Stimulated activated CD4-positive, alpha-beta T cell treated with anti-CD3 and anti-CD28 coated beads, Interleukin-15, amount 100 ng/mL, for 1 hour (primary cell): ENCODE measurements at places on chromosomes 16 and 17.

GRCh38 chr16:27826893-27827289 lies 236.6 kb downstream of the GSG1L start:
- DNase-seq, result no peak

DNA sequence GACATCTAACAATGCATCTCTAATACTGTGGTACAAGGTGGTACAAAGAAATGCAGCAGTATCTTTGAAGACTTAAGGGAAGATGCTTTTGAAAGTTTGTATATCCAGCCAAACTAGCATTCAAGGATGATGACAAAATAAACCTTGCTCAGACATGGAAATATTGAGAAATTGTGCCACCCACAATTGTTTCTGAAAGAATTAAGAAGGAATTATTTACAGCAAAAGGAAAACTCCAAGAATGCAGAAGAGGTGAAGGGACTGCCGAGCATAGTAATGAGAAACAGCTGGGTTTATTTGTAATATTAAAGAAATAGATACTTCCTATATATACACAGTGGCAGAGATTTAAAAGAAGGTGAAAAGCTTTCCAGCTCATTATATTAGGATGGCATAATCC lies 29.5 kb downstream of the PMFBP1 start:
- DNase-seq, result no peak

DNA sequence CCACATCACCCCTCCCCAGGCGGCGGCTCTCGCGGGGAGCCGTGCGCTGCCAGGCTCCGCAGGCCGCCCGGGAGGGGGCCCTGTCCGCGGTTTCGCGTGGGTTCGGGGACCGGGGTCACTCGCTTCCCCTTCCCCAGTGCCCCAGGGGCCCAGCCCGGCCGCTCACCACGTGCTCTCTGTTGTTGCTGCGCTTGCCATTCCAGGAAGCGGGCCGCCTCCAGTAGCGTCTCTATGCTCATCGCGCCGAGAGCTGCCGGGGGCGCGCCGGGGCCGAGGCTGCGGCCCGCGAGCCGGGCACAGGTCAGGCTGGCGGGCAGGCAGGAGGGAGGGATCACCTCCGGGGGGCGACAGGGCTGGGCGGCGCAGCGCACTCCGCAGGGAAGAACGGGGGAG lies 390 bp downstream of the MNT start:
- peak; percentile 37 for DNase-seq

GRCh38 chr16:88922114-88922825 lies 54.7 kb downstream of the CBFA2T3 start:
- DNase-seq, result no peak

GRCh38 chr16:70724146-70725023 lies 38.5 kb upstream of the MTSS2 start:
- DNase-seq, result no peak

- DNase-seq, result no peak
Measured at GRCh38 chr17:15436473-15437302, 30.7 kb downstream of the CDRT4 start.

- no peak for DNase-seq
Measured at GRCh38 chr17:60645918-60646523, 31.6 kb upstream of the BCAS3 start.

GRCh38 chr17:1143573-1143972 lies 36.2 kb downstream of the ABR start:
- no peak for DNase-seq

DNA sequence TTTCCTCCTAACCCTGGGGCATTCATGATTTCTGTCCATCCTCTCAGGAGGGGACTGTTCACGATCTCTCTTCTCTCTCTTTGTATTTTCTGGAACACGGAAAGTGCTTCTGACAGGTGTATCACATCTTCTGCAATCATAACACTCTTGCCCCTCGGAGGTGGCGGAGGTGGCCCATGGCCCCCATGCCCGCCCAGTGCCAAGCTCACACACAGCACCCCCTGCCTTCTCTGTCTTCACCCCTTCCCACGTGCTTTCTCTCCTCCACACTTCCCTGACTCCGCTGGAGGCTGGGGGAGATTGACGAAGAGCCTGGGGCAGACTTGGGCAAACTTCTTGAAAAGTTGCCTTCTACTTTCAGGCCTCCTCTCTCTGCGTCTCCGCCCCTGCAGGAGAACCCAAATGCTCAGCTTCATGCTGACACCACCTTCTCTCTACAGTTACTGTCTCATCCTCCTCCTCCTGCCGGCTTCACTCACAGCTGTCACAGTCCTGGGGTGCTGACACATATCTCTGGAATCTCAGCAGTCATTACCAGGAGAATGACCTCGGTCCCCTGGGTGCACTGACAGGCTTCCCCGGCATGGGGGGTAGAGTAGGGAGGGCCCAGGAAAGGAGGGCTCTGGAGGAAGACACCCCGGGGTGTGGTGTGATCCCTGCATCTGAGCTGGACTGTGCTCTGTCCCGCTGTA lies 127.1 kb downstream of the ENGASE start:
- DNase-seq, result no peak

DNA sequence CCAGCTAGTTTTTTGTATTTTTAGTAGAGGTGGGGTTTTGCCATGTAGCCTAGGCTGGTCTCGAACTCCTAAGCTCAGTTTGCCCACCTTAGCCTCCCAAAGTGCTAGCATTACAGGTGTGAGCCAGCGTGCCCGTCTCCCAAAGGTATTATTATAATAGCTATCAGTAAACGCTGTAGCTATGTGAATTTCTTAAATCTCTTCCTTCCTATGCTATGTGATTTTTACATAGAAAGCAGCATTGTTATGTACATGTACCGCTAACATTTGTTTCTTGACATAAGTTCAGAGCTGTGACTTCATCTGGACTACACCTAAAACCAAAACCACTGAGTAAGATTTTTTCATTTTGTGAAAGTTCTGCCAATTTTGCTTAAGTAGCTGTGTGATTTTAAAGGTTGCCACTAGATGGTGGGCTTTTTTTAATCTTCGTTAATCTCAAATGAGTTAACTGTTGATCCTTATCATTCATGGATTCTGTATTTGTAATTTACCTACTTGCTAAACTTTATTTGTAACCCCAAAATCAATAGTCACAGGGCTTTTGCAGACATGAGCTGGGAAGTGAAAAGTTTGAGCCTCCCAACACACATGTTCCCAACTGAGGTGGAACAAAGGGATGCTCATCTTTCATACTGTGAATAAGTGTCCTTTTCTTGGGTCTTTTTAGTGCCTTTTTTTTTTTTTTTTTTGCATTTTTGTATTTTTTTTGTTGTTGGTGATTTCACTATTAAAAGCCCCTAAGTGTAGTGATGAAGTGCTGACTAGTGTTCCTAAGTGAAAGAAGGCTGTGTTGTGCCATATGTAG lies 21.9 kb downstream of the PRKAR1A start:
- DNase-seq, result no peak

DNA sequence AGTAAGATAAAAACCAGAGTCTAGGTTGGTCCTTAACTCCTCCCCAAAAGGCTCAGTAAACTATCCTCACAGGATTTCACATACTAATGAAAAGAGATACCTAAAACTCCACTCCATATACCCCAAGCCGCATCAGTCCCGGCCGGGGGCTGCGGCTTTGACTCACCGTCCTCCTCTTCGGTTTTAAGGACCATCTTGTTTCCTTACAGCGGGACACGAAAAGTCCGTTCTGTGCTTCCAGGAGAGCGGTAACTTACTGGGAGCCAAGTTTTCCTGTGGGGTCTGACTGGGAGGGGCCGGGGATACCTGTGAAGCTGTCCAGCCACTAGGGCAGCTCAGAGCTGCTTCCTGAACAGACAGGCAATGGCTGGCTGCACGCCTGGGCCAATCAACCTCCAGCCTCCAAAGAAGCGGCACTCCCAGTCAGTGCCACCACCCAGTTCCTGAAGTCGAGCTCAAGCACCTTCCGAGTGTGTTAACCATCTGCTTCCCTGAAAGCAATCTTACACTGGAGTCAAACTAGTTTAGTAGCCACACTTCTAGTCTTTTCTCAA lies 45.5 kb downstream of the CYTH1 start:
- peak; percentile 40 for DNase-seq

GRCh38 chr16:27373312-27373711 lies 28.7 kb upstream of the IL21R start:
- DNase-seq, result no peak

DNA sequence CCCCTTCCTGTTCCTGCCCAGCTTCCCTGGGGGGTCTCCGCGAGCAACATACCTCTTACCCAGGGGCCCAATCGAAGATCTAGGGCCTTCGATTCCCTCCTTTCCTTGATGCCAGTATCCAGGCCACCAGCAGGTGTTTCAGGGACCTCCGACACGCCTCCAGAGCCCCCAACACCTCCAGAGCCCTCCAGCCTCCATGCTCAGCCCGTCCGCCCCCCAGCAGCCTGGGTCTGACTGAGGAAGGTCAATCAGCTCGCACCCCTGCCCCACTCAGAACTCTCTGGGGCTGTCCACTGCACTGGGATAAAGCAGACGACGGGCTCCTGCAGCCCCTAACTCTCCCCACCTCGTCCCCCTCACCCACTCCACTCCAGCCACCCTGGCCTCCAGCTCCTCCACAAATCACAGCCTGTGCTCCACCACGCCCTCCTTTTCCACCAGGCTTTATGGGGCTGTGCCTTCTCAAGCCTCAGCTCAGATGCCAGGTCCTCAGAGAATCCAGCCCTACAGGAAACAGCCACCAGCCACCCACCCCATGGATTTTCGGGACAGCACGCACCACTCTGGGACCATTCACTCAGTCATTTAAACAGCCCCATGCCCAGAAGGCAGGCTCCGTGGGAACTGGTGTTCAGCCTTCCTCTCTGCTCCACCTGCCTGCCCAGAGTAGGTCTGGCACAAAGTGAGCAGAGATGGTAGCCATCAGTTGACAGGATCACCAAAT lies 247.1 kb downstream of the RBFOX3 start:
- no peak for DNase-seq

DNA sequence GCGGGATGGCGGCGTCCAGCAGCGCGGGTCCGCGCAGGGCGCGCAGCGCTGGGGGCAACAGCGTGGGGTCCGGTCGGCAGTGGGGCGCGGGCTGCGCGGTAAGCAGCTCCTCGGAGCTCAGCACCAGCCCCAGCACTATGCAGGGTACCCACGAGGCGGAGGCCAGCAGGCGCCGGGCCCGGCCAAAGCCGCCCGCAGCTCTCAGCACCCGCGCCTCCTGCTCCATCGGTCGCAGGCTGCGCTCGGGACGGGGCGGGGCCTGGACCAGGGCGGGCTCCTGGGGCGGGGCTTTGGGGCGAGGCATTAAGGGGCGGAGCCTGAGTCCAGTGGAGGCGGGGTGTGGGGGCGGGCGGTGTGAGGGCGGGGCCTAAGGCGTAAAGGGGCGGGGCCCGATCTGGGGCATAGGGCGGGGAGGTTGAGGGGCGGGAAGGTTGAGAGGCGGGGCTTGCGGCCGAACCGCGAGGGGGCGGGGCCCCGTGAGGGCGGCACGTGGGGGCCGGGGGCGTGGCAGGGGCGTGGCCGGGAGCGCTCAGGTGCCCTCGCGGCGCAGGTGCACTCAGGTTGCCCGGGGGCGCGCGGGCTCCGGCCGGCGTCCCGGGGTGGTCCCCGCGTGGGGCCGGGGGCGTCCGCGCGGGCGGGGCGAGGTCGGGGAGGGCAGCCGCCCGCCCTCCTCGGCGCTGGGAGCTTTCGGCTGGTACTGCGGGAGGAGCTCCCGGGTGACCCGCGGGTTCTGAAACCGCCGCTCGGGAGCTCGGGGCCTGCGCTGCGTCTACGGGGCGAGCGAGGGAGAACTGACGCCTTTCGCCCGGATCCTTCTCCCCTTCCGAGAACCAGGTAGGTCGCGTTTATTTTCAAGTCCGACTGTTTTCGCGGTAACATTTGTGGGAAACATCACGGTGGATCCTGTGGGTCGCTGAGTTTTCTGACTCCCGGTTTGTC lies 1.4 kb upstream of the SLC22A31 start:
- peak; percentile 56 for DNase-seq

GRCh38 chr16:89316701-89317100 lies 99.2 kb downstream of the ZNF778 start:
- no peak for DNase-seq

DNA sequence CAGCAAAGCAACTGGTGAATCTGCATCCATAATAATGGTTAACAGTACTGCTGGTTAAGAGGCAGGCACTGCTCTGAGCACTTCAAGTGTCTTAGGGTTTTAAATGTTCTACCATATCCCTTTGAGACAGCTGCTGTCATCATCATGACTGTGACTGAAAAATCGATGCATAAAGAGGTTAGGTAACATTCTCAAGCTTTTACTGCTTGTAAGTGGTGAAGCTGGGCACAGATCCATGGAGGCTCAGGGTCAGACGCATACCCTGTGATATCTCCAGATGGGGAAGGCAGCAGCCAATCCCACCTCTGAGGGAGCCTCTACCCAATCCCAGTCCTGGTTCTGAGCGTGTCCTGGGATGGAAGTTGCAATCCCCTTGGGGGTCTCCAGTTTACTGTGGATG lies 57.6 kb upstream of the SOX9 start:
- no peak for DNase-seq

- no peak for DNase-seq
Measured at GRCh38 chr17:27326585-27326984, 32.7 kb downstream of the WSB1 start.

- no peak for DNase-seq
Measured at GRCh38 chr17:45809499-45809898, 25.4 kb downstream of the CRHR1 start.

DNA sequence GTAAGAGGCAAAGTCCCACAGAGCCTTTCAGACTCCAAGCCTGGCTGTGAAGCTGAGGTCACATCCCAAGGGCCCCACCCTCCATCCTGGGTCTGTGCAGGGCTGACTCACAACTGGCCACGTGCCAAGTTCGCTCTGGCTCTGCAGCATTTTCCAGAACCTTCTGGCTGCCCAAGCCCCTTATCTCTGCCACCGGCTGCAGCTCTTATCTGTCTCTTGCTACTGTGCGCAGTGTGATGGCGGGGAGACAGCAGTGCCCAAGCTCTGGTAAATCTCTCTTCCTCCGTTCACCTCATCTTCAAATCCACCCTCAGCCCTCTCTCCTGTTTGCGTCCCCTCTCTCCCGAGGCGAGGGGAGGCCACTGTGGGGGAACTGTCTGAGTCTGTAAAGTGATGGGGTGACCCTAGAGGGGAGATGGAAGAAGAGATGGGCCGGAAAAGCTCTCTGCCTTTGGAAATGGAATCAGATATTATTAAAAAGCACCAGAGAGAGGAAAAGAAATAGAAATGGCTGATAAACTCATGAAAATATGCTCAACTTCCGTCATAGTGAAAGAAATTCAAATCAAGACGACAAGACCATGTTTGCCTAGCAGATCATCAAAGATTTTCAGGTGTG lies 162.7 kb upstream of the CDC42EP4 start:
- DNase-seq, result no peak

DNA sequence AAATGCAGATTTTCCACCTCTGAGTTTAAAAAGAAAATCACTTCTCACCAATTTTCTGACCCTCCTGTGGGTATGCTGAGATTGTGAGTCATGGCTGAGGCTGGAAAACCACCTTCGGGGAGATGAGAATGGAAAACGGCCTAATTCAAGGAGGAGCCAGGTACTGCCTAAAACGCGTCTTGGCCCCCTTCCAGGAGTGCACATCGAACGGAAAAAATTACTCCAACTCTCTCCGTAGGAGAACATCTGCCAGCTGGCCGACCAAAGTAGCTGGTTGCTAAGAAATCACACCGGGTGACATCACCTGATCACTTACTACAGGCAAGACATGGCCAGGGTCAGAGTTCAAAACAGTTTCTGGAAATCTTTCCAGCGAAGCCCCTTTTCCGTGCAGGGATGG lies 107.6 kb downstream of the ZNF423 start:
- no peak for DNase-seq
